Activated CD4-positive, alpha-beta T cell treated with anti-CD3 and anti-CD28 coated beads for 48 hours (primary cell): ENCODE measurements at places on chromosomes 16 and 17.
A peak's percentile ranks its signal among the peaks of the same experiment; 100 is the strongest.

DNA sequence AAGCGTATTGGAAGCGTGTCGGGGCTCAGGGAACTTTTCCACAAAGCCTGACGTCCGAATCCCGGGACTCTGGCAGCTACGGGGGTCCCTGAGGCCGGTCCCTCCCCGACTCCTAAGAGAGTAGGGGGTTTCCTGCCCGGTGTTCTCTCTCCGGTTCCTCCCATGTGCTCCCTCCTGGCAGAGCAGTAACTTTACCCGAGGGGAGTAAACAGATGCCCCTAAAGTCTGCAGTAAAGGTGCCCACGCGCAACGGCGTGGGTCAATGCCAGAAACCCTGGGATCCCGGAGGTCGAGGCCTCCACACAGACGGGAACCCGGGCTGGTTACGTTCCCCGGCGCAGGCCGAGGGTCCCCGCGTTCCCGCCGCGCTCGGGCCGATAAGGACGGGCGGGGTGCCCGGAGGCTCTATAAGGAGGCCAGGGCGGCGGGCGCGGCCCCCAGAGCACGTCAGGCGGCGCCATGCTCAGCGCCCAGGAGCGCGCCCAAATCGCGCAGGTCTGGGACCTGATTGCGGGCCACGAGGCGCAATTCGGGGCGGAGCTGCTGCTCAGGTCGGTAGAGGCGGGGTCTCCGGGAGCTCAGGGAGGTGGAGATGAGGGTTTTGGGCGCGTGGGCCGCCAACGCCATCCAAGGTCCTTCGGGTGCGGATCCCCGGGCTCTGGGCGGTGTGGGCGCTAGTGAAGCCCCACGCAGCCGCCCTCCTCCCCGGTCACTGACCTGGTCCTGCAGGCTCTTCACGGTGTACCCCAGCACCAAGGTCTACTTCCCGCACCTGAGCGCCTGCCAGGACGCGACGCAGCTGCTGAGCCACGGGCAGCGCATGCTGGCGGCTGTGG lies at the start of gene HBM:
Gene HBM (plus strand): TSS at position 440 of the 836 bp plus-strand sequence. CDS start 20 bp downstream, at position 460.
- DNase-seq: peak; percentile 29

DNA sequence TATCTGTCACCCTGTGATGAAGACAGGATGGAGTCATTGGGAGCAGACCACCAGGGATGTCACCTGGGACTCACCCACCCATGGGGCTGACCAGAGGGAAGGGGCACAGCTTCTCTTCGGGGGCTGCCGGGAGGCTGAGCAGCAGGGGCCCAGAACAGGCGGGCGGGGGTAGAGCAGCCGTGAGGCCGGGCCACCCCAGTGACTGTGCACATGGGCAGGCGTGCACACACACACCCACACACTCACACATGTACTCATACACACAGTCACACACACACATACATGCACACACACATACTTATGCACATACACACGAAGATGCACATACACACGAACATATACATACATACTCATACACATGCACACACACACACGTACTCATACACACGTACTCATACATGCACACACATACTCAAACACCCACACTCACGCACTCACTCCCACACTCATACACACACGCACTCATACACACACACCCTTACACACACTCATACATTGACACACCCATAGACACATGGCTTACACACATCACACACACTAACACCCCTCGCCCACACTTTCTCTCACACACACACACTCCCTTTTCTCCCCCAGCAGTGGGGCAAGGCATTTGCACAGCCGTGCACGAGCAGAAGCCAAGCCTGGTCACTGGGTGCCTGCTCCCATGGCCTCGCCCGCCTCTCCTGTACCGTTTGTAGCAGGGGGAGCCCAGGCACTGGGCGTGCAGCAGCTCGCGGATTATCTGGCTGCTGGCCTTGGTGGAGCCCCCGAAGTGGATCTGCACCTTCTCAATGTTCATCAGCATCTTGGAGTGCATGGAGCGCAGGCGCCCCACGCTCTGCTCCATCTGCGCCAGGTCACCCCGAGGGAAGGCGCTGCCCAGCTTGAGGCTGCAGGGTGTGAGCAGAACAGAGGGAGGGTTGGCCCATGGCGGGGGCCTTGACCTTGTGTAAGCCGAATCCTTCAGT lies 12.4 kb downstream of the UBALD2 start:
- no peak for DNase-seq

GRCh38 chr16:49277386-49277742 lies 4.3 kb downstream of the CBLN1 start:
- no peak for DNase-seq

DNA sequence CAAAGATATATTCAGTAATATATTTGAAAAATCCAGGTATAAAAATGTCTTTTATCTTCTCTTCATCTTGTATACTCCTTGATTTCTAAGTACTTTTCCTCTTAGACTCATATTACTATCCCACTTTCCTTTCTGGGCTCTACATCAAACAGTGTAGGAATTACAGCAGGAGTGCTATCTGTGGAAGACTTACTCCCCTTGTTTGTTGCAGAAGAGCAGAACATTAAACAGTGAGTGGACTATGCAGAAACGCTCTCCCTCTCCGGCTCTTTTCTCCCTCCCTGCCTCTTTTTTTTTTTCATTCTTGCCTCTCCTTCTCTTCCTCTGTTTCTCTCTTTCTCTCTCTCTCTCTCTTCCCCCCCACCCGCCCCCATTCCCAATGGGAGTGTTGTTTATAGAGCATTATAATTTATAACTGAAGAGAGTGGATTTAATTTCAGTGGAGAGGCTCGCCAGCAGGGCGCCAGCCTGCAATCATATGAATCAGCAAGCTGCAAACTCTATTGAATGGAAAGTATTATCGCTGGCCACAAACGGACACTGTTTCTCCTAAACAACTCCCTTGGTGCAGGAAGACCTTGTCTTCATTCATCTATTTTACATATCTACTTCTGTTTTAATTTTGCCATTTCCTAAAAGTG lies 242.3 kb upstream of the TBX2 start:
- no peak for DNase-seq

DNA sequence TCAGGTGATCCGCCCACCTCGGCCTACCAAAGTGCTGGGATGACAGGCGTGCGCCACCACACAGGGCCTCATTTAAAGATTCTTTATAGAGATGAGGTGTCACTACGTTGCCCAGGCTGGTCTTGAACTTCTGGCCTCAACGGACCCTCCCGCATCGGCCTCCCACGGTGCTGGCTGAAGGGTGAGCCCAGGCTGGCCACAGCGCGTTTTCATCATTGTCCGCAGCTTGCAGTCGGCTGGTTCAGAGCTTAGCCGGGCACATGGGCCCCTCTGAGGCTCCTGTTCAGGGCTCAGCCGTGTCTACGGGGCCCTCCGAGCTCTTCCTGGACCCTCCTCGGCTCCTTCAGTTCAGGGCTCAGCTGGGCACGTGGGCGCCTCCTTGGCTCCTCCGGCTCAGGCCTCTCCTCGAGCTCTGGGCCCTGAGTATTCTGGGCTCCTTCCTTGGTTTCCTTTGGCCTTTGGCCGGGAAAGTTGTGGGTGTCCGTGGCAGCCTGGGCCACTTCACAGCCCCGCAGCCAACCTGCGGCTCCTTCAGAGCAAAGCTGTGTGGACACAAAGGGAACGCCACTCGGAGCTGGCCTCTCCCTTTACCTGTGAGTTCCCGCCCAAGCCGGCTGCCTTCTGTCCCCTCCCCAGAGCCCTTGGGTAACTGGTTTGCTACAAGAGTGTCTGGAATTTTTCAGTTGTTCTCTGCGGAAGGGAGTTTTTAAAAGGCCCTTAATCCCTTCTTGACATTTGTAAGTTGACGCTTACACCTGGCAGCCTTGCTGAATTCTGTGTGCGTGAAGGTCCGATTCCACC lies 1.2 kb upstream of the MSLN start:
- DNase-seq: no peak

DNA sequence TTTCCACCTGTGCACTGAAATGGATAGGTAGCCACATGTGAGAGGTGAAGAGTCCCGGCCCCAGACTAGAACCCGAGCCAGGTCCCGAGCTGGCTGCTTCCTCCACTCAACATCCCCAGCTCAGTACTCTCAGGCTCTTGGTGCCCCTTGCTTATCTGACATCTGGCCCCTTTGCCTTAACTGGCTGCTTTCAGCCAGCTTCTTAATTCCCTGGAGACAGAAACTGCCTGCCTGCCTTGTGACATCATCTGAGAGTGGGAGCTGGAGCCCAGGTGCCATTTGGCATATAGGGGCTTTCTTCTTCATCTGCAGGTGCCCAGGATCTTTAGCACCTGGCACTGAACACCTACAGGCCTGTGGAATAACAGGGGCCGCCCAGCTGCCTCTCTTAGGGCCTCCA lies 8.9 kb downstream of the CHAD start:
- DNase-seq: no peak

DNA sequence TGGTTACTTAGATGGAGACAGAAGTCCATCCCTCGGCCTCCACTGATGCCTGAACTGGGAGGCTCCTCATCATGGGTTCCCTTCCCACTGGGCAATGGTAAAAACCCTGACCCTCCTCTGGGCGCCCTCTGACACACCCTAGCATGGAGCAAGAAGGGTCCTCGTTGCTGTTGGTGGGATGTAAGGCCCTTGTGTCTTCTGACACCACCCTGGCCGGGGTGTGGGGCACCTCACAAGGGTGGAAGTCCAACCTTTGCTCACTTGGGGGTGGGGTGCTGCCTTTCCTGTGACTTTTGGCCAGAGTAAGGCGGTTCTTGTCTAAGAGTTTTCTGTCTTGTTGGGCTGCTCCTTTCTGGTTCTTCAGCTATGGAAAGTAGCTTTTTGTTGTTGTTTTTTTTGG lies 28.7 kb downstream of the MPRIP start:
- DNase-seq: no peak

DNA sequence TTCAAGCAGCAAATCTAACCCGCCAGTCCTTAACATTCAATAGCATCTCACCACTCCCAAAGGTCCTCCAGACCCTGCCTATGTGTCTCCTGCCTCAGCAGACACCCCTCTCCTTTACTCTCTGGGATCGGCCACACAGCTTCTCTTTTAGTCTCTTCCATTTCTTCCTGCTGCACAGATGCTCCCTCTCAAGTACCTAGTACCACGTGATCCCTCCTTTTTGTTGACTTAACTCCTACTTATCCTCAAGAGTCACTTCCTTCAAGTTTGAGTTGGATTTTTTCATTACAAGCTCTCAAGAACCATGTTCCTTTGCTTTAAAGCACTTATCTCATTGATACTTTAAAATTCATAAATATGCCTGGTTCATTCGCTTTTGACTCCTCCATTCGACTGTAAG lies 24.9 kb downstream of the AMFR start:
- no peak for DNase-seq

DNA sequence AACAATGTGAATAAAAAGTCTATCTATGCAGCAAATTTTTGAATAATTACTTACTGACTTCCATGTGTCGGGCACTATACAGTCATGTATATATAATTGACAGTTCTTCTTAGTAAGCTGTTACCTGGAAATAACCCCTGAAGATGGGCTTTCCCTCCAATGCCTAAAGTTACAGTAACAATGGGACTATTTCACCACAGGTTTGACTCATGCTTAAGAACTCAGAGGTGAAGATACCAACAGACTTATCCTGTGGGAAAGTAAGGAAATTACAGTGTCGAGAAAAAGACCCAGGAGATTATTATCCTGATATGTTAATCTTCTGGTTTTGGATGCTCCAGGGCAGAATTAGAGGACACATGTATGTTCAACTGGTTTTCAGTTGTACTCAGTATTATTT lies 601.5 kb upstream of the SOX9 start:
- DNase-seq: no peak

- DNase-seq: no peak
Observed at GRCh38 chr16:52546291-52547003, 496 bp downstream of the TOX3 start.

DNA sequence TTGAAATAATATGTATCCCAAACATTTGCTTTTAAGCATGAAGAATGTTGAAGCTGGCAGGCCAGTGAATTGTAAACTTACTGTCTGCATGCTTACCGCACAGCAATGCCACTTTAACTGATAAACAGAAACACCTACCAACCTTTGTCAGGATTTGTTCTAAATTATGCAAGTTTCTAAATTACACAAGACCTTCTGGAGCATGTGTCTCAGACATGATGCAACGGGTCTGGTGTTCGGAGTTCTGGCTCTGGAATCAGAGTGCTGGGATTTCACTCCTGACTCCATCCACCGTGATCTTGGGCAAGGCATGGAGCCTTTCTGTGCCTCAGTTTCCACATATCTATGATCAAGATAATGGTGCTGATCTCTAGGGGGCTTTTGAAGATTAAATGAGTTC lies 111.2 kb downstream of the CCT6B start:
- no peak for DNase-seq

- no peak for DNase-seq
Observed at GRCh38 chr17:4789701-4789950, 862 bp downstream of the GLTPD2 start.

DNA sequence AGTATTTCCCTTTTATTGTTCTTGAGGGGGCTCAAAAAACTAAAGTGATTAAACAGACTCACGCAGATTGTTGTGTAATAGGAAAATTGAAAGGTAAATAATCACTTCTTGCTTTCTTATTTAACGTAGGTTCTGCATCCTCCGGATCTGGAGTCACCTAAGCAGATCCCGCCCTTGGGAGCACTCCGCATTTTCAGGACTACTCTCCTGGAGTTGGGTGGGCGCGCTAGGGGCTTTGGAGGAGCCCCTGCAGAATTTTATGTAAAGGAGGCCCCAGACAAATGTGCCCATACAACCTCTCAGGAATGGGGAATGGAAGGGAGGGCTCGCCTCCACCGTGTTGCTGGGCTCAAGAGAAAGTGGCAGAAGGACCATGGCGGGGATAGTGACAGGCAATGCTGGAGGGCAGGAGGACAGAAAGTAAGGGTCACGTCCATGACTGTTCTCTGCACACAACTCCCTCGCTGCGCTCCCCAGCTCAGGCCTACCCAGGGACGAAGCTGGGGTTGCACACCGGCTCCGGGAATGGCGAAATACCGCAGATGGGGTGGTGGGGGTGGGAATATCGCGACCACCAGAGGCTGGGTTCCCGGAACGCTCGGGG lies 8.3 kb downstream of the MT2A start:
- DNase-seq: no peak

DNA sequence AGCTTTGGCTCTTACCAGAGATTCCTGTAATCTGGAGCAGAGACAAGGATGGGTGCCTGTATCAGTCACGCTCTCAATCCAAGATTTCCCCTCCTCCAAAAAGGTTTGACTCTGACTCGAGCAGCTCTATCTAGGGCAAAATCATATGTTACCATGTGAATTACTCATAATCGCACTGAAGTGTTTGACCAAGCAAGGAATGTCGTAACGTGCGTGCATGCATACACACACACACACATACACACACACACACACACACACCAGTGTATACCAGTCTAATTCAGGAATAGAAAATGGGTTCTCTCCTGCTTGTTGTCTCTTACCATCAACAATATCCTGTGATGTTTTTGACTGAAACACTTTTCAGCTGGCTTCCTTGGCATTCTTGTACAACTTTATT lies 835.1 kb downstream of the KCNJ2 start:
- DNase-seq: no peak

- no peak for DNase-seq
Observed at GRCh38 chr17:12512694-12513355, 152.9 kb upstream of the MYOCD start.

- no peak for DNase-seq
Observed at GRCh38 chr16:84047206-84047605, 4.6 kb upstream of the SLC38A8 start.
